ENCODE measurements at places on chromosomes 13 and 19. TPM values are rescaled to one million over a fixed set of nuclear protein-coding genes. Genes with fewer than 3 reads are reported as not detected.

DNA sequence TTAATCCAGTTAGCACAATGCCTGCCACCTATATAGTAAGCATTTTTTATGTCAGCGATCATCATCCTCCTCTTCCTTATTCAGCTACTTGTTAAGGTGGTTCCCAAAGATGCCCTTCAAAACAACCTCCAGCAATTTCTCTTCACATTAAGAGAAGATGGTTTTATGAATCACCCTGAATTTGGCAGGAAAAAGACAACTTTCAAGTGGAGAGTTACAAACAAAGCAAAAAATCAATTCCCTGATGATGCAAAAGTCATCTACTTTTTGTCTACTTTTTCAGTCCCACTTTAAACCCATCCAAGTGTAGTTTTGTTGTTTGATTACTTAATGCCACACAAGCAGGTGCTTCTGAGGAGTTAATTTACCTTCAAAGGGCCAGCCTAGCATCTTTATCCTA is 139.1 kb upstream of the SERP2 start:
- H3K27ac ChIP-seq = no peak overlapping the region
- DNase-seq = no peak
- H3K4me1 ChIP-seq = peaks cover 20% of the 10 kb centered on the region
- H3K36me3 ChIP-seq = no peaks in the 10 kb centered on the region
- H3K4me3 ChIP-seq = no peak overlapping the region

- H3K4me3 ChIP-seq = no peak overlapping the region
- no peak for DNase-seq
- H3K27me3 ChIP-seq = peaks cover 35% of the 10 kb centered on the region
- H3K4me1 ChIP-seq = peaks cover 6% of the 10 kb centered on the region
- no peak overlapping the region for H3K27ac ChIP-seq
Observed at GRCh38 chr13:34161931-34162543, 344.1 kb downstream of the RFC3 start.

Gene PSG6
- not detected for total RNA-seq

DNA sequence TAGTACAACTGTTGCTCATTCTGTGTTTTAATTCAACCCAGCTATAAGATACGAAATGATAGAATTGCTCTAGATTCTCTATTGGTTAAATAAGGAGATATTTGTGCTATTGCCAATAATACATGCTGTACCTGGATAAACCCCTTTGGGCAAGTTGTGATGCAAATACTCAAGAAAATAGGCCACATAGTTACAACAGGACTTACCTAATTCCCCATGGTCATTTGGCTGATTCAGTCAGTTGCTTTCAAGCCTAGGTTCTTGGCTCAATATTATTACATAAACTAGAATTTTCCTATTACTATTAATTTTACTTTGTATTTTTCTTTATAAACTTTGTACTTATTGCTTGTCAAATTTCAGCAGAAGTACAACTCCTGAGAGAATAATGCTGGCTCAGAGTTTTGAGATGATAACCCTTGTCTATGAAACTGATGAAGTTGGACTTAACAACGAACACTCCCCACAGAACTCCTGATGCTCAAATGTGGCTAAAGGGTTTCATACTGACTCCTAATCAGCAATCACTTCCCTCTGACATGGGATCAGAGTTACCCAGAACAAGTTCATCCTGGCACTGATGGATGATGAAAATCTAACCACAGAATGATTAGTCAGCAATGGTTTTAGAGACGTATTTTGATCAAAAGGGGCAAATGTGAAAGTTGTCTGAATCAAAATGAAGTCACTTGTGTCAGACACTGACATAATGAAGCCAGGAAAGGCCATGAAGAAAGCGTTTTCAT is 221.1 kb downstream of the ITGBL1 start:
- no peak for DNase-seq
- H3K27ac ChIP-seq = no peak overlapping the region
- no peaks in the 10 kb centered on the region for H3K27me3 ChIP-seq
- H3K4me3 ChIP-seq = no peak overlapping the region

- peaks cover 79% of the 10 kb centered on the region for H3K36me3 ChIP-seq
- no peaks in the 10 kb centered on the region for H3K4me1 ChIP-seq
- no peak for DNase-seq
- no peak overlapping the region for H3K4me3 ChIP-seq
- no peaks in the 10 kb centered on the region for H3K27me3 ChIP-seq
Observed at GRCh38 chr19:36819130-36819630, 19.0 kb downstream of the ZNF790 start.

- no peaks in the 10 kb centered on the region for H3K4me1 ChIP-seq
- H3K27me3 ChIP-seq = no peaks in the 10 kb centered on the region
- no peak for DNase-seq
- H3K27ac ChIP-seq = no peak overlapping the region
Observed at GRCh38 chr13:102369302-102369701, 32.5 kb downstream of the FGF14 start.

Gene KLF1
- 0.29 TPM for total RNA-seq

Gene GPR4
- not detected for total RNA-seq

DNA sequence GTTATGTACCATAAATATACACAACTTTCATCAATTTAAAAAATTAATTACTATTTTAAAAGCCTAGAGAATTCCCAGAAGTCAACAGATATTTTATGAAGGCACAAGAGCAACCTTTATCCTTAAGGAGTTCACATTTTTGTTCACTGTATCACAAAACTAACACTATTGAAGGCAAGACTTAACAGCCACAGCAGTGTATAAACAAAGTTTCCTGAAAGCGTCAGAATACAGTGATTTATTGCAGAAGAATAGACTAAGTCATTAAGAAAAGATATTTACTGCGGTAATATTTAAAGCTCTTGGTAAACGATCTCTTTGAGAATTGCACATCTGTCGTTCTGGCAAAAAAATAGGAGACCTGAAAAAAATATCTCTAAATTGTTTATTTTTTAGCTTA is 419.3 kb upstream of the NBEA start:
- no peak overlapping the region for H3K4me3 ChIP-seq
- DNase-seq = no peak
- no peaks in the 10 kb centered on the region for H3K4me1 ChIP-seq
- H3K27ac ChIP-seq = no peak overlapping the region

Gene PPM1N
- total RNA-seq = 4.3 TPM

DNA sequence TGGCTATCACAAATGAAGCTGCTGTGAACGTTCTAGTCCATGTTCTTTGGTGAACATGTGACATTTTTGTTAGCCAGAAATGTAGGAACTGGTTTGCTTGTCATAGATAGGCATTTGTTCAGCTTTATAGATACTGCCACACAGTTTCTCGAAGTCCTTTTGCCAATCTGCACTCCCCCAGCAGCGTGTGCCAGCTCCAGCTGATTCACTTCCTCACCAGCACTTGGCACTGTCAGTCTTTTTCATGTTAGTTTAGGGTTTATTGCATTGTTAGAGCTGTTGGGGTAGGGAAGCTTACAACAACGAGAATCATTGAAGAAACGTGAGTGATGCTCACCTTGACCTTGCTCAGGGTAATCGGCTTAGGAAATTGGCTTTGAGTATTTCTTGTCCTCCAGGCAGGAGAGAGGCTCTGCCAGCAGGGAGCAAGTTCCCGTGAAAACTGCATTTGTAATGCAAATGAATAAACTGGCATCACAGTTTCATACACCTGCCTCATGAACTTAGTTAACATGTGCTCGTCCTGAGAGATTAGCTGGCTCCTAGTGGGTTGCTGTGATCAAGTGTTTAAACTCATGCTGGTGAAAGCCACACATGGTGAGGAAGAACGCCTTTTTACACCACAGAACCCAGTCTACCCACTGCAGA is 83.9 kb downstream of the ING1 start:
- H3K27ac ChIP-seq = no peak overlapping the region
- peaks cover 62% of the 10 kb centered on the region for H3K27me3 ChIP-seq
- peaks cover 2% of the 10 kb centered on the region for H3K36me3 ChIP-seq
- DNase-seq = no peak

GRCh38 chr19:15120135-15121026 is 13.2 kb downstream of the SYDE1 start:
- H3K4me1 ChIP-seq = peaks cover 12% of the 10 kb centered on the region
- no peak overlapping the region for H3K4me3 ChIP-seq
- H3K36me3 ChIP-seq = peaks cover 38% of the 10 kb centered on the region
- no peaks in the 10 kb centered on the region for H3K27me3 ChIP-seq

- DNase-seq = no peak
- H3K36me3 ChIP-seq = peaks cover 27% of the 10 kb centered on the region
- H3K27me3 ChIP-seq = peaks cover 12% of the 10 kb centered on the region
- no peak overlapping the region for H3K27ac ChIP-seq
- H3K4me3 ChIP-seq = no peak overlapping the region
Observed at GRCh38 chr19:12749938-12750521, 1.6 kb upstream of the BEST2 start.

Gene ERICH6B
- total RNA-seq = not detected
